HTR-8/SVneo (cell line): ENCODE measurements at places on chromosomes 11 and 22.

DNA sequence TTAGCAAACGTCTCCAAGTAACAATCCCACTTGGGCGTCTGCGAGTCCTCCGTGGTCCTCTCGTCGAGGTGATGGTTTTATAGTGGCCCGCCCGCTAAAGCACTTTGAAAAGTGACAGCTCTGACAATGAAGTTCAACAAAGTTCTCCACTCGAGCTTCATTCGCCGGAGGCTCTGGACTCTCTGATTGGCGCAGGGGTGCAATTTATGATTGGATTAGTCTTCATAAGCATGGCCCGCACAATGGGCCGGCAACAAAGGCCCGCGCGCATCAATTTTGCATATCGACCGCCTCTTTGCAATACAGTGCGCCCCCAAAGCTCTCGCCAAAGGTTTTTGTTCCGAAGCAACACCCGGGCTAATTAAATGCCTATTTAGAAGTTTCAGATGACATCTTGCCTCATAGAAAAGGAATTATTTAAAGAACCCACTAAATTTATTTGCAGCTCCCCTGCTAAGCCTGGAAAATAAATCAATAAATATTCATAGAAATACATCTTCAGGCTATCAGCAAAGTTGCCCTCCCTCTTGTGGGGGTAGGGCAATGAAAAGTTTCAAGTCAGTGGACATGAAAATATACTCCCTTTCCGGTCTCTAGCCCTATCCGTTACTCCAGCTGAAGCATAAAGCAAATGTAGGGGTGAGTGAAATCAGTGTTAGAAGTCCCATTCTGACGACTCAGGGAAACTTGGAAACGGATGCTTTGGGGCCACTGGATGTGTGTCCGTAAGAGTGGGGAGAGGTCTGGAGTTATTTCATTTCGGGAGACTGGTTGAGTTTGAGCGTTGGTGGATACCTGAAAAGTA is at the start of gene DBX1:
DBX1 (minus strand) TSS at position 51 of the 805 bp plus-strand sequence. CDS start 151 bp downstream, outside the sequence.
- DNase-seq, result no peak

- no peak for DNase-seq
Observed at GRCh38 chr22:23072911-23073491, 2.7 kb downstream of the GNAZ start.

- no peak for DNase-seq
Observed at GRCh38 chr11:7485186-7486097, at the start of gene OLFML1. TSS of gene OLFML1 (plus strand) at chr11:7485506. CDS start at chr11:7485876, 370 bp downstream.

- no peak for DNase-seq
Observed at GRCh38 chr22:46795845-46796565, 33.6 kb downstream of the TBC1D22A start.

- DNase-seq, result no peak
Observed at GRCh38 chr22:49147171-49147570, 680.5 kb downstream of the BRD1 start.
